Keratinocyte (primary cell): ENCODE measurements at places on chromosomes 6 and 20. TPM values are rescaled to one million over a fixed set of nuclear protein-coding genes. Genes with fewer than 3 reads are reported as not detected.

- no peaks in the 10 kb centered on the region for H3K36me3 ChIP-seq
- H3K27me3 ChIP-seq = no peaks in the 10 kb centered on the region
- no peak overlapping the region for H3K4me3 ChIP-seq
- H3K4me1 ChIP-seq = peaks cover 5% of the 10 kb centered on the region
- no peak overlapping the region for H3K27ac ChIP-seq
- no peak for DNase-seq
Observed at GRCh38 chr6:71460933-71461332, 172.3 kb downstream of the OGFRL1 start.

DNA sequence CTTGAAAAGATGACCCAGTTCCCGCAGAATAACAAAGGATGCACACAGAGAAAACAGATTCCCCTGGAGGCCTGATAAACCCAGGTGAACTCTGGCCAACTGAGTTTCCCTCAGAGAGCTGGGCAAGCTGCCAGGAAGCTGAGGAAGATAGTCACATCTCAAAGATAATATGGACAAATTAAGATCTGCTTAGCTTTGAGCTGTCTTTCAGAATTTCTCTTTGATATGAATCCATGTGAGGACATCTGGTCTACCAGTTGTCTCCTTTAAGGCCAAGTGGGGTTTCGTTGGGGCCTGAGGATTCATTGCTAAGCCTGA, 59.5 kb downstream of the ID4 start:
- H3K4me1 ChIP-seq = peaks cover 16% of the 10 kb centered on the region
- H3K27me3 ChIP-seq = no peaks in the 10 kb centered on the region
- no peak for DNase-seq
- H3K27ac ChIP-seq = no peak overlapping the region

- H3K27me3 ChIP-seq = no peaks in the 10 kb centered on the region
- no peak for DNase-seq
- no peaks in the 10 kb centered on the region for H3K4me1 ChIP-seq
- H3K4me3 ChIP-seq = no peak overlapping the region
Observed at GRCh38 chr20:47654370-47654769, 130.9 kb downstream of the SULF2 start.

DNA sequence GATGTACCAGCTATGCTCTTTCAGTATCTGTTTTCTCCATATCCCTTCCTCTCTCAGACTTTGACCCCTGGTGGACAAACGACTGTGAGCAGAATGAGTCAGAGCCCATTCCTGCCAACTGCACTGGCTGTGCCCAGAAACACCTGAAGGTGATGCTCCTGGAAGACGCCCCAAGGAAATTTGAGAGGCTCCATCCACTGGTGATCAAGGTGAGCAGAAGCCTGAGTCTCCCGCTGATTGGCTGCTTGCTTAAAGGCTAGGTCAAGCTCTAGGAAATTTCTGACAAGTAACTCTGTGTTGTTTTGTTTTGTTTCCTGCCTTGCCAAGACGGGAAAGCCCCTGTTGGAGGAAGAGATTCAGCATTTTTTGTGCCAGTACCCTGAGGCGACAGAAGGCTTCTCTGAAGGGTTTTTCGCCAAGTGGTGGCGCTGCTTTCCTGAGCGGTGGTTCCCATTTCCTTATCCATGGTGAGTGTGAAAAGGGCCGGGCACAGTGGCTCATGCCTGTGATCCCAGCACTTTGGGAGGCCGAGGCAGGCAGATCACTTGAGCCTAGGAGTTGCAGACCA, 28.6 kb downstream of the C6orf89 start:
- H3K27ac ChIP-seq = no peak overlapping the region
- peaks cover 5% of the 10 kb centered on the region for H3K36me3 ChIP-seq
- DNase-seq = peak; percentile 94
- no peaks in the 10 kb centered on the region for H3K27me3 ChIP-seq

ID4 gene
- polyA plus RNA-seq = 0.10 to 1.4 TPM (median 0.41 TPM) in 3 replicates

ZSCAN9 gene
- polyA plus RNA-seq = 8.3 to 15.9 TPM (median 12.0 TPM) in 3 replicates
